Activated CD4-positive, alpha-beta T cell treated with anti-CD3 and anti-CD28 coated beads, Interleukin-2, Interleukin-4, amounts not matched to agents 100 ng/mL and 50 ng/mL, durations not matched to agents 16 hours and 8 hours (primary cell): ENCODE measurements at places on chromosomes 1 and 21.

- DNase-seq, result no peak
Observed at GRCh38 chr1:4227986-4228385, 327.9 kb upstream of the C1orf174 start.

DNA sequence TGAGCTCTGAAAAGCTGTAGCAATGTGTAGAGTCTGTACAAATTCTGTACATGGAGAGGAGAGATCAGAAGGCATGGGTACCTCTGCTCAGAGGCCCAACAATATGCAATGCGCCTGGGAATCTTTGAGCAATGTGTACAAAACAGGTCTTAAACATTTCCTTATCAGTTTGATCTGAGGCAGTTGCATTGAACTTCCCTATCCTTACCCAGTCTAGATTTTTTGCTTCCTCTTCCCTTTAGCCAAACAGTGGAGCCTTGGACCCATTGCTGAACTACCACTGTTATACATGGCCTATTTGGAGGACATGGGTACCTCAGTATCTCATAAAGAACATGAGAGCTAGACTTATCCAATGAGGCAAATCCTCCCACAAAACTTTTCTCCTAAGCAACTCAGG, 12.6 kb upstream of the MNDA start:
- no peak for DNase-seq

GRCh38 chr1:206579747-206580437, 32.4 kb downstream of the EIF2D start:
- DNase-seq, result peak; percentile 96

- DNase-seq, result no peak
Observed at GRCh38 chr1:1577367-1578011, 2.8 kb upstream of the SSU72 start.

DNA sequence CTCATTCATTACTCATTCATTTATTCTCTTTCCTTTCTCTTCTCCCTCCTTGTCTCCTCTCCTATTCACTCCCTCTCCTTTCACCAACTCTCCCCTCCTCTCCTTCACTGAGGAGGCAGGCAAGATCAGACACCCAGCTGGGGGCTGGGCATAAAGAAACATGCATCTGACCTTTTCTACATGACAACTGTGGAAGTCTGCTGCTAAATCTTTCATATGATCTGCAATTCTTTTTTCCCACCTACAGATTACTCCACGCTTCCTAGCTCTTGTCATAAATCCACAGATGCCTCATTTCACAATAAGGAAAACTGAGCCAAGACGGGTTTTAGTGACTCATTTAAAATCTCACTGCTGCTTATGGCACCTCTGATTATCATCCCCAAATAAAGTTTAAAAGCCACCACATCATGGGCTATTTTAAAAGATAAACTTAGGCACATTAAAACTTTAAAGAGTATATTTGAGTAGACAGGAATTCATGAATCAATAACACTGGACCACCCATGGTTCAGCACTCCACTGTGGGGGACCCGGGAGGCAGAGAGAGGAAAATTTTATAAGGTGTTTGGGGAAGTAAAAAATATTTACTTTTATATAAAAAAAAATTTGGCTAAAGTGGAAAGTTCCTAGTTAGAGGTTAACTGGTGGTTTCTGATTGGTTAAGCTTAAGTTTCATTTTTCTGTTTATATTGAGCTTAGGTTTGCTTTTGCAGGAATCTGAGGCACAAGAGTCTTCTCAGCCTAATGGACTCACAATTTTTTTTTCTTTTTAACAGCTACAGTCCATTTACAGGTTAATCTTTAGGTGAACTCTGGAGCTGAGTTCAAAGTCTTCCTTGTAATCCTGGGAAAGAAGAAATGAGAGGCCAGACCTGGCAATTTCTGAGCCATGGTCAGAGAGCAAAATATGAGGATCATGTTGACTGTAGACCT, 55.8 kb upstream of the DNAH14 start:
- no peak for DNase-seq

GRCh38 chr1:163148911-163149310, 53.8 kb downstream of the RGS5 start:
- DNase-seq, result no peak

DNA sequence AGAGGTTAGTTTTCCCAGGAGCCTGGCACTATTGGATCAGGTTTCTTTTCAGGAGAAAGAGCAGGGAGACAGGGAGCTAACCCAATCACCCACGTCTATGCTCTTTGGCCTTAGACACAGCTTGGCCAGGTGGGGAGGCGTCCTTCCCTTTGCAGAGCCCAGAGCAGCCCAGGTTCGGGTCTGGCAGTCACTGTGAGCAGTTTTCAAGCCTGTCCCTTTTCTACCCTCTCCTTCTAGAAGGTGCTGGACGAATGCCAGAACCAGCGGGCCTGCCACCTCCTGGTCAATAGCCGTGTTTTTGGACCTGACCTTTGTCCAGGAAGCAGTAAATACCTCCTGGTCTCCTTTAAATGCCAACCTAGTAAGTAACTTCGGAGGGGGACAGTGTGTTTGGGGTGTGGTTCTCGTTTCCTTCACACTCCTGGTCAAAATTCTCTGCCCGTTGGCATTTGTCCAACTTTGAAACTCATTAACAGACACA, 44.9 kb downstream of the EVA1C start:
- no peak for DNase-seq

- no peak for DNase-seq
Observed at GRCh38 chr21:44617071-44617501, 5.2 kb downstream of the KRTAP10-8 start.

DNA sequence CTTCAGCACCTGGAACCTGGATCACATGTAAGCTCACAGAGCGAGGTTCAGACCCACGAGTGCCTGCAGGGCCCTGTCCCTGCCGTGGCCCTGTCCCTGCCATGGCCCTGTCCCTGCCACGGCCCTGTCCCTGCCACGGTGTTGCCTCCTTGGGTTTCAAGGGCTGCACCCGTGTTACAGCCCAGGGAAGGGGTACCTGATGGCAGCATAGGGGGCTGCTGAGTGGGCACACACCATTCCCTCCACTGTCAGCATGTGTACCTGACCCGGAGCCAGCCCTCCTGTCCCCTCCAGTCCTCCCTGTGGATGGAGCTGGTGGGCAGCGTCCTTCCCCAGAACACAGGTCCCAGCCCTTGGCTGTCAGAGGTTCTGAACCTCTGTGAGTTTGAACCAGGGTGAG, 15.3 kb downstream of the DFFB start:
- DNase-seq, result no peak

GRCh38 chr1:171807556-171807955, 26.1 kb downstream of the METTL13 start:
- no peak for DNase-seq

DNA sequence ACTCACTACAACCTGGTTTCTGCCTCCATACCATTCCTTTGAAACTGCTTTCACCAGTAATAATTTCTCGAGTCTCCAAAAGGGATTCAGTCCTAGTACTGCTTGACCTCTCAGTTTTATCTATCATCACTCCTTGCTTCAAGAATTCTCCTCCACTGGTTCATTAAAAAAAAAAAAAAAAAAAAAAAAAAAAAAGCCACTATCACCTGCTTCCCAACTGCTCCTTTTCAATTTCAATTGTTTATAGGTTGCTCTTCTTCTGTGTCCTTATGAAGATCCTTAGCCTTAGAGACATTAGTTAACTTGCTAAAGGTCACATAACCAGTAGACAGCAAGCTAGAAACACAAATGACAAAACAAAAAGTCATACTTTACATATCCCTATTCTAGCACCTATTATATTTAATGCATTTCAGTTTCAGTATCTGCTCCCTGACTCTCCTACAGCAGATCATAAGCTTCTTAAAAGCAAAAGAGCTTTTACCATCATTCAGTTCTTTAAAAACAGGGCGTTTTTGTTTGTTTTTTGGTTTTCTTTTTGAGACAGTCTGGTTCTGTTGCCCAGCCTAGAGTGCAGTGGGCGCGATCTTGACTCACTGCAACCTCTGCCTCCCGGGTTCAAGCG, 7.1 kb downstream of the NRDC start:
- no peak for DNase-seq

GRCh38 chr1:85611425-85611824, 30.9 kb downstream of the CCN1 start:
- no peak for DNase-seq

GRCh38 chr1:28517649-28517999, 11.8 kb downstream of the RCC1 start:
- no peak for DNase-seq

DNA sequence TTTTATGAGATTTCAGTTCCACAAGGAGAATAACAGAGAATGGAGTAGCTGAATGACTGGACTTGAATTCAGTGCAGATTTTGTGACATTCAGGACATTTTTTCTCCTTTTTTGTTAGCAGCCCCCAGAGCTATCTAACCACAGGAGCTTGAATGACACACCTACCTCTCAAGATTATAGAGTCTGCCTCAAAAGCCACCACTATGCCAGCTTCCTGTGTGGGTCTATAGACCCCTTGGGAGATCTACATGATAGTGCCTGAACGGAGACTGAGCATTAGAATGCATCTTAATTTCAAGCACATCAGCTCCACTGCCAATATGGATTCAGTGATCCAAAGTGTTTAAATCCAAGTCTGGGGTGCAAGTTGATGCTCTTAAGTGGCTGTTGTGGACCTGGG, 74.4 kb upstream of the ZNF648 start:
- DNase-seq, result no peak

DNA sequence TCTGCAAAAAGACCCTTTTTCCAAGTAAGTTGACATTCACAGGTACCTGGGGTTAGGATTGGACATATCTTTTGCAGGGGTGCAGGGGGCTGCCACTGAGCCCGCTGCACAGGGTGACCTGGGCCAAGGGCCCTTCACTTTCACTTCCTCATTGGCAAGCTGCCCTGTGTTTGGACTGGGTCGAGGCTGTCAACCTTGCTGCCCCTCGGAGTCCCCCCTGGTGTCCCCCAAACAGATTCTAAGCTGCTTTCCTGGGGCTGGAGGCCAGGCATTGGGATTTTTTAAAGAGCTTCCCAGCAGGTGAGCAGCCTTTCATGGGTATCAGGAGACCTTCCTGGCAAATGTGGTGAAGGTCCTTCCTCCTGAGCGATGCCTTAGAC, 7.9 kb upstream of the UMODL1 start:
- no peak for DNase-seq

DNA sequence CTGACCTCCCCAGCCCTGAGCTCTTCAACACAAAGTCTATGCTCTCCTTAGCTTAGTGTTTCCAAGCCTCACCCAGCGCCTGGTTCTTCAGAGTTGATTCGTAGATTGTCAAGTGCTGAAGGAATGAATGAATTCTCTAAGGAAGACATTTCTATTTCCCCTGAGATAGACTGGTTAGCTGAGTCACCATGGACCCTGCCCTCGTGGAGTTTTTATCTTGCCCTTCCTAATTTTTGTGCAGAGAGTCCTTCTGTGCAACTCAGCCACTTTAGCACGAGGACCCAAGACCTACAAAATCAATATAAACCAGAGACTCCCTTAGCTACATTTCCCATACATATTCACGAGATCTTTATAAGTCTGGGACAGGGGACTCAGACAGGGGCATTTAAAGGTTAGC, 2.6 kb upstream of the CD244 start:
- no peak for DNase-seq

DNA sequence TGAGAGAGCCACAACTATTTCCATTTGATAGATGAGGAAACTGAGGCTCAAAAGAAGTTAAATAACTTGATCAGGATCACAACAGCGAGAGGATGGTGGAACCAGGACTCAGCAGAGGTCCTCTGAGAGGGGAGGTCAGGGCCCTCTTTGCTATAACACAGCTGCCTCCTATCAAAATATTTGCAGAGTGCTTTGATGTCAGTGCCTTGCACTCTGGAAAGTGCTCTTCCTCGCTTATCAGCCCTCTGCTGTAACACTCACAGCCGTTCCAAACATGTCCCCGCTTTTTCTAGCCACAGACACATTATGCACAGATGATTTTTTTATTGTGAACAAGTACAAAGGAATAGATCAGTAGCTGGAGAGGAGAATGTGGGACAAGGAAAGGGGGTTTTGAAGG, 71.8 kb upstream of the ARHGAP29 start:
- no peak for DNase-seq

DNA sequence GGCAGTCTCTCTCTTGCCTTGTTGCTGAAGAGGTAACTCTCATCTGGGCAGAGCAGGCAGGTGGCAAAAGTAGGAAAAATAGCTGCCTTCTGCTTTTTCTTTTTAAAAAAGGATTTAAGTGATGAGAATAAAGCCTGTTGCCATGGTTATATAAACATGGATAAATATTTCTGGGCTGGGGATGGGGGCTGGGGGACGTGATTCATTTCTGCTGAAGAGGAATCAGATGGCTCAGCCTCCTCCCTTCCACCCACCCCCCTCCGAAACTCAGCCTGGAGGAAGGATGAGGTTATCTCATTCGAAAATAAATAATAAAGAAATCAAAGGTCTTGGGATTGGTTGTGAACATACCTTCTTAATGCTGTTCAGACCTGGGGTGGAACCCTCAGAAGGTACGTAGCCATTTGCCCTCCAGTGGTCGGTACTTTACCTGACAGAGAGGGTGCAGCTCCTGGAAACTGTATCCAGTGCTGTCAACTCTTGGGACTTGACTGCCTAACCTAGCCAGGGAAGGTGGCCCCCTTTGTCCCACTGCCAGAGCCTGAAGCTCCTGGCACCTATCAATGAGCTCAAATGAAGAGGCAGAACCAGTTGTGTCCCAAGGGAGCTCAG, 3.8 kb upstream of the INKA2 start:
- no peak for DNase-seq

GRCh38 chr21:25626757-25627156, 12.3 kb upstream of the JAM2 start:
- no peak for DNase-seq

- no peak for DNase-seq
Observed at GRCh38 chr1:161944381-161944780, 79.3 kb downstream of the OLFML2B start.

DNA sequence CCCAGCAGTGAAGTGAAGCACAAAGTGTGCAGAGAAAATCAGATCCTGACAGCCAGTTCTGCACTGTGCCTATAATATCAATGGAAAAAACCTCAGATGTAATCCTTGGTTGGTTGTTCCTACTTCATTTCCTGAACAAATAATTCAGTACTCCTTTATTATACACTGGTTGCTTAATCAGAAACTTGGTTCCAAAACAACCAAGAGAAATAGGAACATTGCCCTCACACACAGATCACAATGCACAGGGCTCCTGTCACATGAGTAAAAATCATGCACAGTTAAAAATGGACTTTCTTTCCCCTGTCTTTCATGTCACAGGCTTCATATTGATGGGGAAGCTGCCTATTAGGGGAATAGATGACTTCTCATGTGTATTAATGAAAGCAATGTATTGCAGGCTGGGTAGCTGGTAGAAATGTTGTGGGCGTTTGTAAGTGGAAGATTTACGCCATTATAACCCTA, 9.7 kb downstream of the DNASE2B start:
- DNase-seq, result no peak

- DNase-seq, result no peak
Observed at GRCh38 chr1:53771648-53772047, 32.7 kb upstream of the GLIS1 start.

- no peak for DNase-seq
Observed at GRCh38 chr1:43890815-43891214, 42.8 kb upstream of the ARTN start.

DNA sequence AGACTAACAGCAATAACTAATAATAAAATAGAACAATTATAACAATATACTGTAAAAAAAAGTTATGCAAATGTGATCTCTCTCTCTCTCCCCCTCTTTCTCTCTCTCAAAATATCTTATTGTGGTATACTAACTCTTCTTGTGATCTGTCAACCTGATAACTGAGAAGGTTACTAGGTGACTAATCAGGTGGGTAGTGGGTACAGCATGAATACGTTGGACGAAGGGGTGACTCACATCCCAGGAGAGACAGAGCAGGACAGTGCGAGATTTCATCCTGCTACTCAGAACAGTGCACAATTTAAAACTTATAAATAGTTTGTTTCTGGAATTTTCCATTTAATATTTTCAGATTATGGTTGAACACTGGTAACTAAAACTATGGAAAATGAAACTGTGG, 257.5 kb downstream of the LRRC40 start:
- DNase-seq, result no peak

- peak; percentile 41 for DNase-seq
Observed at GRCh38 chr1:89953131-89953626, 41.7 kb upstream of the ZNF326 start.
